ENCODE measurements at places on chromosomes 7 and 10.

- no peak overlapping the region for H3K4me3 ChIP-seq
- H3K27me3 ChIP-seq = no peaks in the 10 kb centered on the region
- no peak for DNase-seq
- H3K27ac ChIP-seq = no peak overlapping the region
Observed at GRCh38 chr7:25056368-25056767, 68.7 kb downstream of the CYCS start.

DNA sequence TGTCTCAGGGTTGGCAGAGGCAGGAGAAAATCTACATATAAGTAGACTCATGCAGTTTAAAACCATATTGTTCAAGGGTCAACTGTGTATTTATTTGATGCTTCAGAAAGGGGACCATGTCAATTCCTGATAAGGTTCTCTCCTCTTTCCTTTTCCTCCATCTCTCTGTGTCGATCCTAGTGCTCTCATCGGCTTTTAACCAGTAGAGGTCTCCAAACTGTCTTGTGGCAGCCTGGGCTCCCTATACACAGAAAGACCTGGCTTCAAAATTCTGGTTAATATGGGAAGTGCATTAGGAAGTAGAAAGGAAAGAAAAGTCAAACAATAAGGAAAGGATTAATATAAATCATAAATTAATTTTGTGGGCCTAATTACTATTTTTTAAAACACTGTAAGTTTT, 304.4 kb upstream of the C7orf33 start:
- no peak for DNase-seq
- no peaks in the 10 kb centered on the region for H3K36me3 ChIP-seq
- H3K4me1 ChIP-seq = no peaks in the 10 kb centered on the region
- no peaks in the 10 kb centered on the region for H3K27me3 ChIP-seq
- no peak overlapping the region for H3K27ac ChIP-seq

DNA sequence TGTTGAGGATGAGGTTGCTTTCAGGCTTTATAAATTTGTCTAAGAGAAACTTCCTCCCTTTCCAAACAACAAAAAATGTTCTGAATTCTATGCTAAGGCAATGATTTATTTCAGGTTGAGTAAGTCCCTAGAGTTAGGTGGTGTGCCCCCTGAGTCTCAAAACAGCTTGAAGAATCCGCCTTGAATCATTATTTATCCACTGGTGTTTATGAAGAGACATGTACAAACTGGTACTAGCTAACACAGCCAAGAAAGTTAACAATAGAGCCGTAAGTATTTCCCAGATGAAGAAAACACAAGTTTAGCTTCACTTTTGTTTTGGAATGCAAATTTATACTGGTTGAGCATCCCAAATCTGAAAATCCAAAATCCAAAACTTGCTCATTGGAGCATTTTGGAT, 66.2 kb upstream of the SRPK2 start:
- H3K27me3 ChIP-seq = no peaks in the 10 kb centered on the region
- no peak overlapping the region for H3K27ac ChIP-seq
- DNase-seq = no peak

DNA sequence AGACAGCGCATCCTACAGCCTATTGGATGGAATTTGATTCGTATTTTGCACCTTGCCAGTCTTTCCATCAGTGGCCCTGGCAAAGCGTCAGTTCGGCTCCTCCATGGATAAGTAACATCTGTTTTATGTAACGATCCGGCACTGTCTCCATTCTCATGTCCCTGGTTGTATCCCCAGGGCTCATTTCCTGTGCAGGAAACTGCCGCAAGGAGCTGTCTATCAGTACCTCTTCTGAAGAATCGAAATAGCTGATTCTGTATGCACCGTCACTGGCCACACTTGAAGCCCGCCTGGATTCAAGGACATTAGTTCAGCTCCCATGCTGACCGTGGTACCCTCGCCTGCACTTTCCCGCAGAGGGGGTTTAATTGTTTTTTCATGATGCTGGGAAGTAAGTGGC, 53.1 kb upstream of the NPS start:
- no peak overlapping the region for H3K27ac ChIP-seq
- no peaks in the 10 kb centered on the region for H3K36me3 ChIP-seq
- H3K27me3 ChIP-seq = no peaks in the 10 kb centered on the region
- H3K4me1 ChIP-seq = no peaks in the 10 kb centered on the region
- DNase-seq = no peak
- no peak overlapping the region for H3K4me3 ChIP-seq

GRCh38 chr10:65805993-65806392, 1119.8 kb upstream of the LRRTM3 start:
- DNase-seq = no peak
- no peaks in the 10 kb centered on the region for H3K4me1 ChIP-seq
- H3K4me3 ChIP-seq = no peak overlapping the region
- H3K27ac ChIP-seq = no peak overlapping the region
- no peaks in the 10 kb centered on the region for H3K36me3 ChIP-seq

DNA sequence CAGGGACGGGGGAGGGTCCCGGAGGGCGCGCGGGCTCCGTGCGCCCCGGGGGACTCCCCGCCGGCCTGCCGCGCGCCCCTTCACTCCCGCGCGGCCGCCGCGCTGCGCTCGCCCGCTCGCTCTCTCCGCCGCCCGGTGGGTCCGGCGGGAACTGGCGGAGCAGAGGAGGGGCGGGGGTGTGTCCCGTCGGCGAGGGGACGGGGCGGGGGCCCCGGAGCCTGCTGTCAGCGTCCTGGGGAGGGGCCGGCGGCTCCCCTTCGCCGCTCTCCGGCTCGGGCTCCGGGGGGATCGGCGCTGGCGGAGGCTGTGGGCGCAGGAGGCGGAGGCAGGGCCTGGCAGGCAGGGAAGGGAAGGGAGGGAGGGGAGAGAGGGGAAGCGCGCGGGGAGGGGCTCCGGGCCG, at the start of gene SH3PXD2A:
SH3PXD2A (minus strand) TSS at position 153 of the 400 bp plus-strand sequence. CDS start 310 bp downstream, outside the sequence.
- H3K27me3 ChIP-seq = peaks cover 16% of the 10 kb centered on the region
- H3K4me3 ChIP-seq = peak within 1 kb of the TSS; percentile 69
- H3K36me3 ChIP-seq = no peaks in the 10 kb centered on the region
- no peak within 1 kb of the TSS for H3K27ac ChIP-seq
- DNase-seq = no peak

DNA sequence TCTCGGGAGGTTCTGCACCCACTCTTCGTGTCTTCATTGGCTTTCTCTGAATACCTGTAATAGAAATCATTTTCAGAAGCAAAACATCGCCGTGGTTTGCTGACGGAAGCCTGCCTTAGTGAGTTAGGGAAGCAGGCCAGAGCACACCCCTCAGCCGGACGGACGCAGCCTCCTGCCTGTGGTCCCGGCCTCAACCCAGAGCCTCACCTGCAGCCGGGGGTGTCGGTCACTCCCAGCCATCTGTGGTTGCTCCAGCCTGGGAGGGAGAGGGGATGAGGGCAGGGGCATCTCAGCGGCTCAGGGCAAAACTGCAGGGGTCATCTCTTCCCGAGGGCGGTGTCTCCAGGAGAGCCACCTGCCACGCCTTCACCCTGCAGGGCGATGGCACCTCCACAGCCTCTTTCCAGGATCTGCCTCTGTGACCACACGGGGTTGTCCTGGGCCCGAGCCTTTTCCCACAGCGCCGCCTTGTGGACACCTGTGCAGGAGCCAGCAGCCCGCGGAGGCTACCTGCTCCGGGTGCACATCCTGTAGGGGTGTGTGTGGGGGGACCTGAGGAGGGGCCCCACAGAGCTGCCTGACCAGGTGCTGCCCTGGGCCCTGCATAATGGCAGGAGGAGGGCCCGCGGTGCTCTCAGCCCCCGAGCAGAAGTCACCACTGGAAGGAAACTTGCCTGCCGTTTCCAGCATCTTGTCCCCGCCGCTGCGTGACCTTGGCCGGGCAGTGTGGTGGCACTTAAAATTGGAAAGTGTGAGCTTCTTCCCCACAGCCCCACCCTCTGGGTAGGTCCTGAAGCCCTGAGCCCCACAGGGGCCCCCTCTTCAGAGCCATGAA, 21.6 kb upstream of the AP5Z1 start:
- no peak overlapping the region for H3K27ac ChIP-seq
- no peak overlapping the region for H3K4me3 ChIP-seq
- no peaks in the 10 kb centered on the region for H3K4me1 ChIP-seq
- no peaks in the 10 kb centered on the region for H3K27me3 ChIP-seq
- H3K36me3 ChIP-seq = peaks cover 3% of the 10 kb centered on the region
- no peak for DNase-seq
